ENCODE measurements at places on chromosomes 2 and 18. TPM values are rescaled to one million over a fixed set of nuclear protein-coding genes. Genes with fewer than 3 reads are reported as not detected.

CFAP53 gene
- not detected for polyA plus RNA-seq

HJURP gene
- not detected for polyA plus RNA-seq

RGPD8 gene
- polyA plus RNA-seq: 3.3 TPM

UBXN4 gene
- 95.0 TPM for polyA plus RNA-seq

CYS1 gene
- polyA plus RNA-seq: not detected

ROCK2 gene
- 21.2 TPM for polyA plus RNA-seq

CXCR4 gene
- 1,969 TPM for polyA plus RNA-seq

EML4 gene
- 45.6 TPM for polyA plus RNA-seq

HNRNPLL gene
- polyA plus RNA-seq: 12.3 TPM

MOGAT1 gene
- not detected for polyA plus RNA-seq

NT5DC4 gene
- polyA plus RNA-seq: not detected

MC2R gene
- polyA plus RNA-seq: not detected

CFAP65 gene
- polyA plus RNA-seq: not detected

SERPINB8 gene
- polyA plus RNA-seq: 32.2 TPM

CDK15 gene
- polyA plus RNA-seq: not detected

ALPI gene
- not detected for polyA plus RNA-seq

GAL3ST2 gene
- not detected for polyA plus RNA-seq

NRP2 gene
- 2.9 TPM for polyA plus RNA-seq

CAPN14 gene
- 1.1 TPM for polyA plus RNA-seq

ANKRD30BL gene
- not detected for polyA plus RNA-seq

PKP4 gene
- 0.53 TPM for polyA plus RNA-seq

MC4R gene
- polyA plus RNA-seq: not detected

GPAT2 gene
- 28.4 TPM for polyA plus RNA-seq

SERPINB3 gene
- polyA plus RNA-seq: not detected

ANKRD53 gene
- polyA plus RNA-seq: not detected

LMAN2L gene
- 15.9 TPM for polyA plus RNA-seq

NR4A2 gene
- polyA plus RNA-seq: 39.7 TPM

NETO1 gene
- 3.4 TPM for polyA plus RNA-seq

RPRM gene
- not detected for polyA plus RNA-seq

IL18RAP gene
- not detected for polyA plus RNA-seq

COA5 gene
- 37.5 TPM for polyA plus RNA-seq

EGR4 gene
- polyA plus RNA-seq: not detected

MRPL44 gene
- 36.6 TPM for polyA plus RNA-seq

NPHP1 gene
- polyA plus RNA-seq: 1.5 TPM

ATP6V1C2 gene
- polyA plus RNA-seq: 3.9 TPM

CNTNAP5 gene
- polyA plus RNA-seq: not detected

TRIM54 gene
- not detected for polyA plus RNA-seq

IMMT gene
- 37.3 TPM for polyA plus RNA-seq

THSD7B gene
- polyA plus RNA-seq: not detected

COBLL1 gene
- polyA plus RNA-seq: 86.5 TPM

CCBE1 gene
- polyA plus RNA-seq: not detected

PLB1 gene
- polyA plus RNA-seq: not detected

SPR gene
- not detected for polyA plus RNA-seq

SS18 gene
- 47.2 TPM for polyA plus RNA-seq

DDX1 gene
- polyA plus RNA-seq: 40.2 TPM

POTEF gene
- polyA plus RNA-seq: not detected

LCLAT1 gene
- polyA plus RNA-seq: 29.4 TPM

SCTR gene
- not detected for polyA plus RNA-seq

PCARE gene
- not detected for polyA plus RNA-seq
